ENCODE measurements at places on chromosomes 7 and 10. TPM values are rescaled to one million over a fixed set of nuclear protein-coding genes. Genes with fewer than 3 reads are reported as not detected.

DNA sequence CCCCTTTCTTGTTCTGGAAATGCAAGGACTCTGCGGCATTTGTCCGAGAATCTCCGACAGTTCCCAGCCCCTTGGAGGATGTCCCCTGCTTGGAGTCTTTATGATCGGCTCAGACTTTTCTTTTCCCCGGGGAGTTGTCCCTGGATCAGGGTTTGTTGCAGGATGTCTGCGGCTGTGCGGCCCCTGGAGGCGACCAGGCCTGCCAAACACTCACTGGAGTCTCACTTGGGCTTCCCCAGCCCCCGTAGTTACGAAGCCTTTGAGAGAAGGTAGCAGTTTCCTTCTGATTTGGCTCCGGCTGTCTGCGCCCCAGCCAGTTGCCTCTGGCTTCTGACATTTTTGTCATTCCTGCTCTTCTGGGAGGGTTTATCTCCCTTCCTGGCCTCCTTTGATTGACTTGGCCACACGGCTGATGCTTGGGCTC is 16.1 kb downstream of the COL26A1 start:
- no peaks in the 10 kb centered on the region for H3K27me3 ChIP-seq
- H3K36me3 ChIP-seq, result no peaks in the 10 kb centered on the region
- H3K27ac ChIP-seq, result no peak overlapping the region

- H3K27me3 ChIP-seq, result no peaks in the 10 kb centered on the region
- H3K4me1 ChIP-seq, result no peaks in the 10 kb centered on the region
- no peak overlapping the region for H3K4me3 ChIP-seq
- no peak for DNase-seq
Observed at GRCh38 chr10:103709341-103709920, 145.9 kb downstream of the SH3PXD2A start.

GRCh38 chr7:81231301-81231838 is 312.5 kb upstream of the SEMA3C start:
- no peak for DNase-seq
- no peaks in the 10 kb centered on the region for H3K27me3 ChIP-seq
- no peaks in the 10 kb centered on the region for H3K36me3 ChIP-seq
- no peak overlapping the region for H3K4me3 ChIP-seq
- no peaks in the 10 kb centered on the region for H3K4me1 ChIP-seq
- no peak overlapping the region for H3K27ac ChIP-seq

DNA sequence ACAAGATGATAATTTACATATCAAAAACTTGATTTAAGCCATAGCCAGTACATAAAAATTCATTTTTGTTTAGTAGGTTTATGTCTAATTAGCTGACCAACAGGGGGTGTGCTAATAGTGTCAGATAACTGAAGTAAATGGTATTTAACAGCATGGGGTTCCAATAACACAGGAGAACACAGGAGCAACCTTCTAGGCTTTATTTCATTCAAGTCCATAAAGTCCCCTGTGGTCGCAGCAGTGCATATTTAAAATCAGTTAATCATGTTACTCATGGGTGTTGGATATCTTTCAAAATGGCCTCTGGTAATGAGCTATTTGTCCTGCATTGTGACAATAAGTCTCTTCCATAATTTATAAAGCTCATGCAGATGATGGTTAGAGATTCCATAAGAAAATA is 238.6 kb downstream of the CNTNAP2 start:
- H3K27ac ChIP-seq, result no peak overlapping the region
- no peak for DNase-seq
- H3K36me3 ChIP-seq, result no peaks in the 10 kb centered on the region
- H3K27me3 ChIP-seq, result no peaks in the 10 kb centered on the region
- H3K4me1 ChIP-seq, result no peaks in the 10 kb centered on the region

DNA sequence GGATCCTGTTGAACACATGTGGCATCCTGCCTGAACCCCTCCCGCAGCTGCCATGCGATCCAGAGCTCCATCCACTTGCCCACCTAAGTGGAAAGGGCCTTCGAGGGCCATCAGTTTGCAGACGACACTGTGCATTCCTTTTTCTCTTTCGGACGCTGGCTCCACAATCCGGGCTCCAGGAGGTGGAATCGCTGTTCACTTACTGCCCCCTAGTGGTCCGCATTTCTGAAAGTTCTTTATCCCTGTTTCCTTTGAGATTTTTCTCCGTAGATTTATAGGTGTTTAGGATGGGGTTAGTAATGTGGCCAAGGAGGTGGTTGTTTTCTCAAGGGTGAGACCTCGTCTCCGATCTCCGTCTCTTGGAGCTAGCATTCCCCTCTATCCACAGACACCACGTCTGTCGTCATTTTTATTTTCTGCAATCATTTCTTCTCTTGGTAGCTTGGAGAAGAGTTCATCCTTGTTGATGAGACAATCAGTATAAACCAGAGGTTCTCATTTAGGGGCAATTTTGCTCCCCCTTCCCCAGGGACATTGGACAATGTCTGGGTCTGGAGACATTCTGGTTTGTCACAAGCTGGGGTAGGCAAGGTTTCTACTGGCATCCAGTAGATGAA is 204.6 kb downstream of the ARHGAP21 start:
- peaks cover 4% of the 10 kb centered on the region for H3K4me1 ChIP-seq
- H3K27ac ChIP-seq, result no peak overlapping the region
- H3K27me3 ChIP-seq, result no peaks in the 10 kb centered on the region
- peak; percentile 61 for DNase-seq
- no peaks in the 10 kb centered on the region for H3K36me3 ChIP-seq

- no peaks in the 10 kb centered on the region for H3K36me3 ChIP-seq
- peaks cover 26% of the 10 kb centered on the region for H3K4me1 ChIP-seq
- no peak overlapping the region for H3K27ac ChIP-seq
- H3K27me3 ChIP-seq, result no peaks in the 10 kb centered on the region
- H3K4me3 ChIP-seq, result no peak overlapping the region
Observed at GRCh38 chr10:98326621-98327027, 58.6 kb upstream of the LOXL4 start.

DNA sequence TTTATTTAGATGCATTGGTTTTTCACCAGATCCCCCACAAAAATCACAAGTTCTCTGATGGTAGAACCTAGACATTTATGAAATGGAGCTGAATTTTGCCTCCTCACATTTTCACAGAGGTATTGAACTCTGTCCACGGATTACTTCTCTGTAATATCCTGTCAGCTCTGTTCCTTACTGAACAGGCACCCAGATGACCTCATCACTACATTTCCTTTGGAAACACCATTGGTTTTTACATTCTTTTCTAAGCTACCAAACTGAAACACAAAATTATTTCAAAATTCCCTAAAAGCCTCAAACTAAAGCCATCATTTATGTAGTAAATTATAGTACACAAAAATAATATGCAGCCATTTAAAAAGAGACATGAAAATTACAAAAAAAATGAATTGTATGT is 98.3 kb upstream of the KCNIP2 start:
- H3K4me3 ChIP-seq, result no peak overlapping the region
- no peak for DNase-seq
- H3K27ac ChIP-seq, result no peak overlapping the region
- H3K36me3 ChIP-seq, result peaks cover under 1% of the 10 kb centered on the region
- peaks cover 54% of the 10 kb centered on the region for H3K4me1 ChIP-seq
- no peaks in the 10 kb centered on the region for H3K27me3 ChIP-seq

Gene GPER1
- total RNA-seq, result 8.8 TPM

Gene SEMA3D
- total RNA-seq, result 8.6 TPM

Gene FAM241B
- total RNA-seq, result 2.4 TPM

Gene ADK
- total RNA-seq, result 39.8 TPM

Data from heart left ventricle (tissue), 16 donors.